Pulmonary artery endothelial cell (primary cell): ENCODE measurements at places on chromosomes 6 and 20. TPM values are rescaled to one million over a fixed set of nuclear protein-coding genes. Genes with fewer than 3 reads are reported as not detected.

GRCh38 chr6:82337688-82338257 lies 25.8 kb upstream of the TPBG start:
- DNase-seq = no peak

GRCh38 chr6:160284575-160284974 lies 26.0 kb upstream of the SLC22A2 start:
- no peak for DNase-seq

- no peak for DNase-seq
Observed at GRCh38 chr20:36866164-36866563, 9.8 kb upstream of the TLDC2 start.

DNA sequence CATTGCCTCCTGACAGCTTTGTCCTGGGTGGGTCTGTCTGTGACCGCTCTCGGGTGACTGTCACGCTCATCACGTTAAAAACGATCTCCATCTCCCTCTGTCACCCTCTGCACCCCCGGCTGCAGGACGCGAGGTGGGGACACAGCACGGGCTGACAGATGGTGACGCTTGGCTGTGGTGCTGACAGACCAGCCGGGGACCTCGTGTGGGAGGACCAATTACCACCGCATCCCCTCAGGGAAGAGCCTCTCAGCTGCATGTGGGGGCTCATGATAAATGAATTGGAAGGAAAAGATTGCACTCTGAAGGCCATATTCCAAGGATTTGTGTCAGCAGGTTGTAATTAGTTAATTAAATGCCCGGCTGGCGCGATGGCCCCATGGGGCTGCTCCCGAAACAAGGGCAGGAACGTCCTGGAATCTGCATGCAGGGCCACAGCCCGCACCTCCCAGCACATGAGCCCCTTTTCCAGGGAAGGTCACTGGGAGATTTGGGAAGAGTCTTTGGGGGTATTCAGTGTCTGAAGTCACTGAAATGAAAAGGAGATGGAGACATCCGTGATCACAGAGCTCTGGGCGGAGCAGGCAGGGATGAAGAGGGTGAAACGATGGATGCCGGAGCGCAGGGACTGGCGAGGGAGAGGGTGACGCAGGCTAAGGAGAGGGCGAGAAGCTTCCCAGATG lies 87.1 kb downstream of the ERMARD start:
- no peak for DNase-seq

DDX43 gene
- 0.14 and 0.33 TPM in 2 replicates for total RNA-seq

ANKRD66 gene
- total RNA-seq = not detected in 2 replicates

SLC24A3 gene
- total RNA-seq = not detected in 2 replicates
